Liver (tissue), 10 donors: ENCODE measurements at places on chromosomes 13 and 19. TPM values are rescaled to one million over a fixed set of nuclear protein-coding genes. Genes with fewer than 3 reads are reported as not detected.

LILRA1 gene
- 1.4 TPM for total RNA-seq

DNA sequence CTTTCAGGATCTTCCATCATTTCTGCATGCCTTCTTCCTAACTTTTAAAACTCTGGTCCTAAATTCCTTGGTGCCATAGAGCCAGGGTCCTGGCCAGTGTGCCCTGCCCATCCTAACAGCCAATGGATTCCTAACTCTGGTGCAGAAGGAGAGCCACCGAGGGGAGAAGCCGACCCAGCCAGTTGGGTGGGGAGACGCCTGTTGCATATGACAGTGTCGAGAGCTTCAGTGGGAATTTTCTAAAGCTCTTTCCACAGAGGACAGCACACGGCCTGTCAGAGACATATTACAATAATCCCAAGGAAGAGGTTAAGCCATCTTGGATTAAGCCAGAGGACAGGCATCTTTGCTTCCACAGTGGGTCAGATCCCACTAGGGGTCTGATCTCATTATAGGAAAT is 180.4 kb downstream of the ZNF536 start:
- peaks cover 6% of the 10 kb centered on the region for H3K27me3 ChIP-seq
- no peak overlapping the region for H3K4me3 ChIP-seq
- H3K36me3 ChIP-seq = no peaks in the 10 kb centered on the region
- no peaks in the 10 kb centered on the region for H3K4me1 ChIP-seq
- no peak for DNase-seq

- no peaks in the 10 kb centered on the region for H3K27me3 ChIP-seq
- H3K4me3 ChIP-seq = no peak overlapping the region
- no peak for DNase-seq
- no peaks in the 10 kb centered on the region for H3K36me3 ChIP-seq
- no peak overlapping the region for H3K27ac ChIP-seq
Measured at GRCh38 chr13:73035660-73036059, 23.1 kb upstream of the KLF5 start.

GRCh38 chr19:19459707-19460251 is 54.3 kb downstream of the GATAD2A start:
- H3K36me3 ChIP-seq = no peaks in the 10 kb centered on the region
- no peaks in the 10 kb centered on the region for H3K27me3 ChIP-seq
- DNase-seq = no peak

GRCh38 chr13:104737713-104738112 is 1671.5 kb upstream of the SLC10A2 start:
- H3K27ac ChIP-seq = no peak overlapping the region
- H3K4me1 ChIP-seq = no peaks in the 10 kb centered on the region
- H3K36me3 ChIP-seq = no peaks in the 10 kb centered on the region
- no peaks in the 10 kb centered on the region for H3K27me3 ChIP-seq

DNA sequence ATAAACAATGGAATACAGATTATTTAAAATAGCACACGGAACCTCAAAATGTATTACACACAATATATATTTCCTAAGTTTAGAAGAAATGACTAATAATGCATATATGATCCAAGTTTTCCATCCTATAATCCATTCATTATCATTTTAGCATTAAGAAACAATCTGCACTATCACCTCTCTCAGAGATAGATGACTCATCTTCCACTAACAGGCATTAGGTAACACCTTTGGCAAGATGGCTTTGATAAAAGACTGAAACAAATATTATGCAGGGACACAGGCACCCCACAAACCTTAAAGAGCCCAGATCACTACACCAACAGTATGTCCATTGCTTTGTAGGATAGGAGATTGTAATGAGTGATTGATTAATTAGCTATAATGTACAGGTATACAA is 4.1 kb downstream of the ENOX1 start:
- H3K4me3 ChIP-seq = no peak overlapping the region
- no peak for DNase-seq
- H3K27ac ChIP-seq = no peak overlapping the region
- no peaks in the 10 kb centered on the region for H3K36me3 ChIP-seq
- peaks cover 2% of the 10 kb centered on the region for H3K27me3 ChIP-seq

- no peaks in the 10 kb centered on the region for H3K4me1 ChIP-seq
- no peak overlapping the region for H3K27ac ChIP-seq
- DNase-seq = no peak
- no peak overlapping the region for H3K4me3 ChIP-seq
- H3K36me3 ChIP-seq = no peaks in the 10 kb centered on the region
- no peaks in the 10 kb centered on the region for H3K27me3 ChIP-seq
Measured at GRCh38 chr19:42024622-42025111, 30.6 kb upstream of the ATP1A3 start.

DNA sequence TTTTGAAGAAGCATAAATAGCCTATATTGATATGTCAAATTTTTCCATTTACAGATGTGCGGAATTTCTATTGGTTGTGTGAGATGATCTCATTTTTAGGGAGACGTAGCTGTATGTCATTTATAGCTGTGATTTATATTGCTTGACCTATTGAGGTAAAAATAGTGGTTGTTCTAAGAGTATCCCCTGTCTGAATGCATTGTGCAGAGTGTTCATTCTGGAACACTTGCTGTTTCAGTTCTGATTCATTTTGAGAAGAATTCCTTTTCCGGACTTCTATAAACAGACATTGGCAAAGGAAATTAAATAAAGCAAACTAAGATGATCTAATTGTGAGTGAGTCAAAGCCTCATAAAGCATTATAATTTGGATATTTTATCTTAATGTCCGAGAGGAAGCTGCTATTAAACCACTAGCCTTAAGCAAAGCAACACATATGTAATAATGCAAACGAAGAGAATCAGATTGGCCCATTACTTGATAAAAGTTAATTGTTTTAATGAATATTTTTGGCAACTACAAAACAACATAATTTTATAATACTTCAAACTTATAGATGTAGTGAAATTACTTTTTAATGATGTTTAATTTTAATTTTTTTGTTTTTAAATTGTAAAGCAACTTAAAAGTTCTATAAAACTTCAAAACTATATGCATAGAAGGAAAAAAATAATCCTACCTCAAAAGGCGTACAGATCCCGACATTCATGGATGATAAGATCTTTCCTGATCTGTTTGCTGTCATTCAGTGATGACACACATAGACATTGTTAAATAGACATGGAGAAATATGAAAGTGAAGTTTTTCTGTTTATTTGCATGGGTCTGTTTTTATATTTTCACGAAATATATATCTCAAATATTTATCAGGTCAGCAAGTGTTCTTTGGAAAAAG is 942.6 kb upstream of the SLC10A2 start:
- no peak overlapping the region for H3K4me3 ChIP-seq
- H3K27ac ChIP-seq = no peak overlapping the region
- no peaks in the 10 kb centered on the region for H3K4me1 ChIP-seq
- DNase-seq = no peak
- no peaks in the 10 kb centered on the region for H3K36me3 ChIP-seq

CACNA1A gene
- total RNA-seq = not detected

BRME1 gene
- 0.42 TPM for total RNA-seq

ZNF724 gene
- 0.84 TPM for total RNA-seq

SLAIN1 gene
- 7.9 TPM for total RNA-seq

MEIS3 gene
- total RNA-seq = 1.3 TPM

DNA sequence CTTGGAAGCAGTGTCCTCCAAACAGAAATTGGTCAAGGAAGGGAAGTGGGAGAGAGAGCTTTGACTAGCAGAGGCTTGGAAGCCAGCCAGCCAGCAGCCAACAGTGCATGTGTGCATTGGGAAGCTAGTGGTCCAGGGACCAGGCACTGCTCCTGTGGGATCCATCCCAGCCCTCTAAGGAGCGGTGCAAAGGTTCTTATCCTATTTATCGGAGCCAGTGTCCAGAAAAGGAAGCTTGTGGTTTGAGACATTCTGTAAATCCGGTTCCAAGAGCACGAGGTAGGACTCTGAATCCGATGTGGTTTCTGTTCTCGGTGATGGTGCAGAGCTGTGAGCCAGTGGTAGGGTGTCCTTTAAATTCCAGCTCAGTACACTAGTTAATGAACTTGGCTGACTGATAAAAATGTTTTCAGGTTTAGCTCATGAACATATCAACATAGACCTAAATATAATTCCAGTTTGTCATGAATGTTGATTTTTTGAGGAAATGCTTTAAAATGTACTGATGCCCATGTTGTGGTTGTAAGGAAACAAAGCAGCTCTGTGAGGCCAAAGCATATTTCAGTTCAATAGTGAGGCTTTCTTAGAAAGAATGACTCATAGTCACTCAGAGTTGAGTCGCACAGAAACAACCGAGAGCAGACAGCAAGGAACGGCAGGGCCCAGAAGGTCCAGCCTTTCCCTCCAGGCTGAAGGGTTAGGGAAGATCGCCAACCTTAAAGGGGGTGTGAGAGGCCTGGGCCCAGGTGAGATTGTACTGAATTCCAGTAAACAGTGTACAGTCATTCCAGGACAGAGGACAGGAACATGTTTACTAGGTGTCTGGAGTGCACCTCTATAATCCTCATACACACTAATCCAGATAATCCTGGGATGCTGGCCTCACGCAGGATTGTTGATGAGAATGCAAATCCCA is 21.5 kb upstream of the GARRE1 start:
- H3K36me3 ChIP-seq = peaks cover 18% of the 10 kb centered on the region
- H3K27me3 ChIP-seq = no peaks in the 10 kb centered on the region
- H3K4me1 ChIP-seq = peaks cover 3% of the 10 kb centered on the region
- no peak overlapping the region for H3K4me3 ChIP-seq
- H3K27ac ChIP-seq = no peak overlapping the region

GRCh38 chr13:40613914-40614313 is 52.5 kb downstream of the FOXO1 start:
- H3K4me1 ChIP-seq = peaks cover 43% of the 10 kb centered on the region
- H3K36me3 ChIP-seq = no peaks in the 10 kb centered on the region
- H3K27ac ChIP-seq = peak overlapping the region; percentile 35
- DNase-seq = no peak
- H3K4me3 ChIP-seq = no peak overlapping the region

- no peaks in the 10 kb centered on the region for H3K4me1 ChIP-seq
- H3K36me3 ChIP-seq = no peaks in the 10 kb centered on the region
- H3K27me3 ChIP-seq = no peaks in the 10 kb centered on the region
- no peak overlapping the region for H3K4me3 ChIP-seq
- H3K27ac ChIP-seq = no peak overlapping the region
Measured at GRCh38 chr13:43374621-43375020, 351.2 kb downstream of the DNAJC15 start.

DNA sequence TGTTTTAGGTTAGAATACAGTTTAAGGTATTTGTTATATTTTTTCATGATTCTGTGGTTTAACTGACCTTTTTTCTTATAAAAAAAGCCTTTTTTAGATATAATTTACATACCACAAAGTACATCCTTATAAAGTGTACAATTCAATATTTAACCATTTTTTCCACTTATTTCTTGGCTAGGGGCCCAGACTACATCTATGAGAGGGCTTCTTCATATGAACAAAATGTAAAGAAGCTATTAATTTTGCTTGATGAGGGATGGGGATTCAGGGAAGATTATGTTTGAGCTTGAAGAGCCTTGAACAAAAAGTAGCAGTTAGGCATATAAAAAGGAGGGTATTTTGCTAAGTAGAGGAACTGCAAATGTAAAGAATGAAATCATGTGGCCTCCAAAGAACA is 2.2 kb downstream of the CCDC122 start:
- no peak overlapping the region for H3K4me3 ChIP-seq
- H3K27ac ChIP-seq = no peak overlapping the region
- H3K36me3 ChIP-seq = no peaks in the 10 kb centered on the region

DNA sequence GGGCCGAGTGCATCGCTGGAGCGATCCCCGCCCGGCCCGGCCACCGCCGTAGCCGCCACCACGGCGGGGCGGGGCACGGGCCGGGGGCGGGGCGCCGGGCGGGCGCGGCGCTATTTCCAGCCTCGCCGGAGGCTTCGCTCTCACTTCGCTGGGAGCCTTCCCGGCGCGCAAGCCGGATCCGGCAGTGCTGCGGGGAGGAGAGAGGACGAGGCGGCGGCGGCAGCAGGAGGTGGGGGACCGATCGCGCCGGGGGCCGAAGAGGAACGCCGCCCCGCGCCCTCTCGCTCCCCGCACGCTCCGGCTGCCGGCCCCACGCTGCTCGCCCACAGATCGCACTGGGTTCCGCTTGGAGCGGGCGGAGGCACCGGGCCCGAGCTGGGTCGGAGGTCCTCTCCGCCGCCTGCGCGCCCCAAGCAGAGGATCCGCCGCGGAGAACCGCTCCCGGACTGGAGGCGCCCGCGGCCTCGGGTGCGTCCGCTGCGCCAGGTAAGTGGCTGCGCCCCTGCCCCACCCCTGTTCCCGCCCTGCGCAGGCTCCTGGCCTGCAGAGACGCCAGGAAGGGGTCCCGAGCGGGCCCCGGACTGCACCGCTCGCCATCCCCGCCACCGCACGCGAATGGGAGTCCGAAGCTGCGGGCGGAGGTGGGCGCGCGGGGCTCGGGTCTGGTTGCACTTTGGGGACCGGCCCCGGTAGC is at the start of gene CHST8:
CHST8 (plus strand) TSS at position 143 of the 694 bp plus-strand sequence. CDS start 67,309 bp downstream, outside the sequence.
- no peak within 1 kb of the TSS for H3K27ac ChIP-seq
- peaks cover 17% of the 10 kb centered on the region for H3K27me3 ChIP-seq
- DNase-seq = no peak
- peak within 1 kb of the TSS; percentile 45 for H3K4me3 ChIP-seq

- H3K36me3 ChIP-seq = no peaks in the 10 kb centered on the region
- H3K4me3 ChIP-seq = no peak overlapping the region
Measured at GRCh38 chr19:34181111-34181864, 9.0 kb downstream of the LSM14A start.

CEACAM4 gene
- 2.2 TPM for total RNA-seq

CYP4F8 gene
- total RNA-seq = not detected

DNA sequence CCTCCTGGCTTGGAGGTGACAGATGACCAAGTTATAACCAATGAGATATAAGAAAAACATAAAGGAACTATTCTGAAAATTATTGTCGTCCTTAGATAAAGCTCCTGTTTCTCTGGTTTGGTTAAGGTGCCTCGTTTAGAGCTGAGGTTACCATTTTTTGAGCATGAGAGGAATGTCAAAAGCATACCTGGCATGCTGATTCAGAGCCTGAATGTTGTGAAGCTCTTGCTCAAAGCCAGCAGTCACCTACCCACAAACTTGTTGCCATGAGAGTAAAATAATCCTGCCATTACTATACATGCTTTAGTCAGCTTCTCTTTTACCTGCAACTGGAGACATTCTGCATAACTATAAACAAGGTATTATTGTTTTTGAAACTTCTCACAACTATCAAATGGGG is 1116.2 kb downstream of the DIAPH3 start:
- H3K4me3 ChIP-seq = no peak overlapping the region
- no peak overlapping the region for H3K27ac ChIP-seq
- H3K27me3 ChIP-seq = no peaks in the 10 kb centered on the region
- DNase-seq = no peak

DNA sequence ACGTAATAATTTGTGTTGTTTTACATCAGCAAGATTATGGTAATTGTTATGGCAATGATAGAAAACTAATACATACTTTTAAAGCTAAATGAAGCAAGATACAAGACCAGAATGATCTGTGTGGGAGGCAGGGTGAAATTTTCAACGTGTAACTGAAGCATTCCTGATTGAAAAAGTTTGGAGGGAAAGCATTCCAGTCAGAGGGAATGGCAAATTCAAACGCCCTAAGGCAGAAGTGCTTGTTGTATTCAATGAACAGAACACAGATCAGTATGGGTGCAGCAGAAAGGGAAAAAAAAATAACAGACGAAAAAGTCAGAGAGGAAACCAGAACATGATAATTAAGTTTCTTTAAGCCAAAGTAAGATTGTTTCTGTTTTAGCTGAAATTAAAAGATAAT is 928.5 kb upstream of the SLITRK1 start:
- no peaks in the 10 kb centered on the region for H3K4me1 ChIP-seq
- no peak overlapping the region for H3K27ac ChIP-seq
- no peak for DNase-seq
- no peaks in the 10 kb centered on the region for H3K27me3 ChIP-seq
- no peaks in the 10 kb centered on the region for H3K36me3 ChIP-seq
- no peak overlapping the region for H3K4me3 ChIP-seq
